ENCODE measurements at places on chromosomes 2 and 18.

GRCh38 chr2:187206071-187206470 lies 242.0 kb downstream of the CALCRL start:
- DNase-seq, result no peak

- DNase-seq, result no peak
These were observed 127.0 kb upstream of the CCDC195 start for GRCh38 chr2:224843141-224843540.

DNA sequence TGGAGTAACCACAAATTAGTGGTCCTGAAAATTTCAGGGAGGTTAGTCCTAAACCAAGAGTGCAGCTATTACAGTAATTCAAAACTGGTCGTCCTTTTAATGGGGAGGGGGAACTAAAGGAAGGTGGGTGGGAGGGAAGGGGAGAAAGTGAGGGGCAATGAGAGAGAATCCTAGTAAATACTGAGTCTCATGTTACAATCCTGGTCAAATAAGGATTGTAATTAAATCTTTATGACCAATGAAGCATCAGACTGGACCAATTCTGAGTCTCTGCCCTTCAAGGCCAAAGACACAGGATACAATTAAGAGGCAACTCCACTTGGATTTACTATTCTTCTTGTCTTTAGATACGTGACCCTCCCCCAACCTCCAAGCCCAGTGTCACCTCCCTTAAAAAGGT lies 262.9 kb downstream of the BCL11A start:
- DNase-seq, result no peak

DNA sequence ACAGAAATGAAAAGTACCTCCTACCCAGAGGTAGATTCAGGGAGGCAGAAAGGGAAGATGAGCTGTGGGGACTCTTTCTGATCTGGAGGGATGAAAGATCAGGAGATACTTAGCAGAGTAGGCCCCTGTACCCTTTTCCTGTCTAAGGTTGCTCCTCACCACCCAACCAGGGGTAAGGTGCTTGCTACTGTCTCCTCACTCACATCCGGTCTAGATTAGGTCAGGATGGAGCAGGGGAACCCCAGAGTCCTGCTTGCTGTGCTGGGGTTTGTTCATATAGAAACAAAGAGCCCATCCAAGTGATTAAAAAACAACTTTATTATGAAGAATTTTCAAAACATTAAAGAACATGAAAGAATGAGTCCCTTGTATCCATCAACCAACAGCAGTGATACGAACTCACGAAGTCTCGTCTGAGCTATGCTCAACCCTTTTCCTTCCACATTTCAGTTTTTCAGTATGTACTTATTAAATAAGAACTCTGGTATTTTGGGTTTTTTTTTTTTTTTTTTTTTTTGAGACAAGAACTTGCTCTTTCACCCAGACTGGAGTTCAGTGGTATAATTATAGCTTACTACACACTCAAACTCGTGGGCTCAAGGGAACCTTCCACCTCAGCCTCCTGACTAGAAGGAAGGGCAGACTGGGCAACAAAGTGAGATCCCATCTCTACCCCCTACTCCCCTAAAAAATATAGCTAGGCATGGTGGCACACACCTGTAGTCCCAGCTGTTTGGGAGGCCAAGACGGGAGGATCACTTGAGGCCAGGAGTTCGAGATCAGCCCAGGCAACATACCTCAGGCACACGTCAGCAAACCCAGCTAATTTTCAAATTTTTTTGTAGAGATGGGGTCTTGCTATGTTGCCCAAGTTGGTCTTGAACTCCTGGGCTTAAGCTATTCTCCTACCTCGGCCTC lies 28.5 kb upstream of the MCFD2 start:
- no peak for DNase-seq

DNA sequence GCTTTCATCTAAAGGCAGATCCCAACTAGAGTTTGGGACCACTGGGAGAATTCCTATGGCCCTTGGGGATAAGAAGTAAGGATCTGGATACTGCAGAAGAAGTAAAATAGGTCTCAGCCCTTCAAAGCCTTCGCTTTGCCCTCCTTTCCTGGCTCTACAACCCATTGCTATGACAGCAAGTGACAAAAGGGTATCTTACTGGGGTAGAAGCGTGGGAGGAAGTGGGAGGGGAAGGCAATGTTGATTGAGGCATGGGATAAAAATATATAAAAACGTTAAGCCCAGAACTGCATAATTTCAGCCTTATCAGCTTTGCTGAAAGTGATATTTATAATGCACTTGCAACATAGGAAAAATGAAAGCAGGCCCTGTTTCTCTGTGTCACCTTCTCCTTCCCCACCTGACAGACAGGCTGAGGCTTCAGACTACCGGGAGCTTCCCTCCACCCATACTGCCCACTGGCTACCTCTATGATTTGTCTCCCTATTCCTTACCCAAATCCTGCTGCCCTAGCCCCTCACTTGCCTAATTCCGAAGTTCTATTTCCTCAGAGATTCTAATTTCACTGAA lies 14.9 kb upstream of the SOS1 start:
- DNase-seq, result no peak

- DNase-seq, result no peak
These were observed 23.3 kb downstream of the AOX1 start for GRCh38 chr2:200609028-200609614.

GRCh38 chr18:48161191-48161910 lies 230.9 kb upstream of the SMAD2 start:
- DNase-seq, result no peak

- DNase-seq, result no peak
These were observed 1694.1 kb upstream of the CELF4 start for GRCh38 chr18:39259736-39260135.

DNA sequence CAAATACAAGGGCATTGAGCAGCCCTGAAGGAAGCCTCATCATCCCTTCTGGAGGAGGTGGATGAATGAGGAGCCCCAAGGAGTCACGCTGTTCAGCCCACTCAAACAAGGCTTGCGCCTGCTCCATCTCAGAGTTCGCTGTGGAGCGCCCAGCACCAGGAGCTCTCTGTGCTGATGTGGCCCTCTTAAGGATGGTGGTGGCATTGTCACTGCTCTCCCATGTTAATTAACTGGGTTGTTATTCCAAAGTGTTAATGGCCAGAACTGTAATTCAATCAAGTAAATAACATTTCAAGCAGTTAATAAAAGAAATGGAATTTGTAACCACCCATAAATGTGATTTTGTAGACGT lies 726.0 kb upstream of the RAB6C start:
- DNase-seq, result no peak

GRCh38 chr18:62632788-62633455 lies 82.4 kb upstream of the PHLPP1 start:
- DNase-seq, result no peak

GRCh38 chr2:40760071-40760666 lies 308.3 kb upstream of the SLC8A1 start:
- no peak for DNase-seq

DNA sequence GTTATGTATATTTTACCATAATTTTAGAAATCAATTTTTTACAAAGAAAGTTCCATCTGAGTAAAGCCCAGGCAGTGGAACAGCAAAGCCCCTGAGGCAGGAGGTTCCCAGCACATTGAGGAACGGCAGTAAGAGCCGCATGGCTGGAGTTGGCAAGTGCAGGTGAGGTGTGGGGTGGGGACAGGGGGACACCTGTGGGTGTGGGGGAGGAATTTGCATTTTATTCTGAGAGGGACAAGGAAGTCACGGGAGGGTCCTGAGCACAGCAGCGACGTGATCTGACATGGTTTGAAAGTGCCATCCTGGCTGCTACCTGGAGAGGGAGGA lies 16.1 kb upstream of the ADI1 start:
- no peak for DNase-seq

DNA sequence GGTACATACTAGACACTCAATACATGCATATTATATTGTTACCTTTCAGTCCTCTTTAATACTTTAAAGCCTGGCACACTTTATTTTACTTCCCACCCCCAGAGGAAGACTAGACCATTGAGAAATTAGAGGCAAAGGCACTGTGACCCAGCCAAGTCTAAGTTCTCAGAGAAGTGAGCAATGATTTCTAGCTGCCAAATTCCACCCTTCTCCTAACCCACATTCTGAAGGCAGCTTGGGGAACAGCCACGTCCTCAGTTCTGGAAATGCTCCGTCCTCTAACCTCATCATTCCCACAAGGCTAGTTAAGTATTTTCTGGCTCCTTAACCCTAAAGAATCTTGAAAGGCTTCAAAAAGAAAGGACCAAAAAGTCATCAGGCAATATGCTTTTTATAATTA lies 86.6 kb downstream of the COL5A2 start:
- DNase-seq, result no peak

DNA sequence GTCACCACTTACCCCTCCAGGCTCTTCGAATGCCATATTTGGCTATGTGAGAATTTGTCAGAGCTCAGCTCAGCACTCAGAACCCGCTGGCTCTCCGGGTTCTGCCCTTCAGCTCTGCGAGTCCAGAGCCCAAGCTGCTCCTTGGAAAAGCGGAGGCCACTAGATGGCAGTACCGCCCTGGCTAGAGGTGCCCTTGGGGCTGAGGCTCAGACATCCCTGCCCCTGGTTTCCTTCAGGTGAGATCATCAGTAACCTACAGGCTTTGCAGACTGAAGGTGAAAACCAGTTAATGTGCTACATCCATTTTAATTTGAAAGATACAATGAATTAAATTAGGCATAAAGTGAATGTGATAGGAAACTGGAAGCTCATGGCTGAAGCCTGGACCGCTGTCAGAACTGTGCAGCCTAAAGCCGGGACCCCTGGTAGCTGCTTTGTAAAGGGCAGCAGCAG lies 285.6 kb downstream of the AGAP1 start:
- peak; percentile 62 for DNase-seq

GRCh38 chr2:226579519-226579918 lies 220.1 kb downstream of the IRS1 start:
- no peak for DNase-seq

- no peak for DNase-seq
These were observed 28.4 kb downstream of the ACTR2 start for GRCh38 chr2:65256054-65256453.

DNA sequence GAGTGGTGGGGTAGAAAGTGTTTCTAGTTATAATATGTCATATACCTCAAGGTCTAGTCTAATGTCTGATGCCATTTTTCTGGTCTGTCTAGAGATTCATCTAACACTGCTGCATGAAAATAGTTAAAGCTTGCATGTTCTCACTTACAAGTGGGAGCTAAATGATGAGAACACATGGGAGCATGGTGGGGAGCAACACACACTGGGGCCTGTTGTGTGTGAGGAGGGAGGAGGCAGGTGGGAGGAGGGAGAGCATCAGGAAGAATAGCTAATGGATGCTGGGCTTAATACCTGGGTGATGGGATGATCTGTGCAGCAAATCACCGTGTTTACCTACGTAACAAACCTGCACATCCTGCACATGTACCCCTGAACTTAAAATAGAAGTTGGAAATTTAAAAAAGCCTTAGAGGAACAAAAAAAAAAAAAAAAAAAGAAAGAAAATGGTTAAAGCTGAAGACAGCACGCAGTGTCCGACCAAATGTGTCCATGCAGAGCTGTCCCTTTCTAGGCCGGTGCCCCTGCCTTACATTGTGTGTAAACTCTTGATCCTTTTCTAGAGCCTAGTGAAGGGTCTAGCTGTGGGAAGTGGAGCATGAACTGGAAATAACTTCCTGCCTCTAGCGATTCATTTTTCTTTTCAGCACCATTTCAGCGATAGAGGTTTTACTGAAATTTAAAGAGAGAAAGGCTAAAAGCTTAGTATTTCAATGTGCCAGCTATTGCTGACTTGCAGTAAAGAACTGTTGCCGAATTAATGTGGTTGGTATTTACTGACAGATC lies 94.0 kb downstream of the FMNL2 start:
- DNase-seq, result no peak

GRCh38 chr2:120851116-120851773 lies 115.6 kb downstream of the GLI2 start:
- no peak for DNase-seq

DNA sequence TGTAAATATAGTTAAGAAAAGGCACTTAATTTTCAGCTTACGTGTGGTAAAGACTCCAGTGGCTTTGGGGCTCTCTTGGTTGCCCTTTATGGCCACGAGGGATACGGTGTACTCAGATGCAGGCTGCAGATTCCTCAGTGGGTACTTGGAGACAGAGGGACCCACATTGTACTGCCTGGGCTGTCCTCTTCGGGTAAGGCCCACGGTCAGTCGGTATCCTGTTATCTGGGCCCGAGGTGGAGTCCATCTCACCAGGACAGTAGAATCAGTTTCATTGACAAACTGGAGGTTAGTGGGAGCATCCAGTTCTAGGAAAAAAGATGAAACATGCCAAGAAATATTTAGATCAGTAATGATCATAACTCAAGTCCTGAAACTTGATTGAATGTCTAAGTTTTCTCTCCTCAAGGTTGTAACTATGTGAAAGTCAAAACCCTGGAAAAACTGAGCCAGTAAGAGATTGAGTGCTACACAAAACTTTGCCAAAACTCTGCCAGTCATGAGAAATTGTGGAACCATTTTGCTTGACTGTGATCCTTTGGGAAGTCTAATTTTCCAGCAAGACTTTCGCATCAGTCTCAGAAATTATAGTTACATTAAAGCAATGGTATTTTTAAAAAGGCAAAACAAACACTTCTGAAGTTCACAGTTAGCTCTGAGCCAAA lies 31.4 kb downstream of the FN1 start:
- DNase-seq, result no peak

- no peak for DNase-seq
These were observed 373.6 kb downstream of the MBD2 start for GRCh38 chr18:53850902-53851301.

GRCh38 chr18:78017869-78018268 lies 768.2 kb downstream of the GALR1 start:
- no peak for DNase-seq

GRCh38 chr2:218716070-218716469 lies 5.4 kb downstream of the TTLL4 start:
- DNase-seq, result no peak

- no peak for DNase-seq
These were observed 5.2 kb downstream of the CCL20 start for GRCh38 chr2:227818675-227819397.

- DNase-seq, result no peak
These were observed 16.1 kb upstream of the ANKRD53 start for GRCh38 chr2:70962211-70962884.

DNA sequence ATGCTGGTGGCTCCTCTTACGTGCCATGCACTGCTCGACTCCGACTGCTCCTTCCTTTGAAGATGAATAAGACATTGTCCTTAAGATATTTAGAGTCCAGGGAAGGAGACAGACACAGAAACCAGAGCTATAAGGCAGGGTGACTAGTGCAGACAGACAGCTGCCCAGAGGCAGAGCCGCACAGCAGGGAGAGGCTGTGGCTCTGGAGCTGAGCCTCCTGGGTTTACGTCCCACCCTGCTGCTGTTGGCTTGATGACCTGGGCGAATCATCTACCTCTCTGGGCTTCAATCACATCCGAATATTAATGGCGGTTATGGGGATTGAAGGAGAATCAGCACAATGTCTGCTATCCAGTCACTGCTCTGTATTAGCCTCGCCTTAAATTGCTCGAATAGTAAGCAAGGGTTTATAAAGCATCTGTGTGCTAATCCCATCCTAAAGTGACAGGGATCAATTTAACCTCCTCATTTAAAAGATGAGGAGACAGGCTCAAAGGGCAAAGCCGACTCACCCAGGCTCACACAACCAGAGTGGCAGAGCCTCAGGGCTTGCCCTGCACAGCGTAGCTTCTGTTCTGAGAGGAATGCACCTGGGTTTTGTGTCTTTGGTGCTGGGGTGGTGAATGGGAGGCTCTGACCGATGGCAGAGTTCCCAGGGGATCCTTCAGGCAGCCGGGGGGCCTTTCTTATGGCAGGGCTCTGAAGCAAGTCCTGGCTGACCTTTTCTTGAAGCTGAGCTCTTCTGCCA lies 284.1 kb downstream of the MYCN start:
- DNase-seq, result no peak

Measured in hematopoietic multipotent progenitor cell treated with erythropoietin and hydrocortisone succinate and interleukin-3 and kit ligand, for 17 days (in vitro differentiated cells).